ENCODE measurements at places on chromosomes 4 and X.

DNA sequence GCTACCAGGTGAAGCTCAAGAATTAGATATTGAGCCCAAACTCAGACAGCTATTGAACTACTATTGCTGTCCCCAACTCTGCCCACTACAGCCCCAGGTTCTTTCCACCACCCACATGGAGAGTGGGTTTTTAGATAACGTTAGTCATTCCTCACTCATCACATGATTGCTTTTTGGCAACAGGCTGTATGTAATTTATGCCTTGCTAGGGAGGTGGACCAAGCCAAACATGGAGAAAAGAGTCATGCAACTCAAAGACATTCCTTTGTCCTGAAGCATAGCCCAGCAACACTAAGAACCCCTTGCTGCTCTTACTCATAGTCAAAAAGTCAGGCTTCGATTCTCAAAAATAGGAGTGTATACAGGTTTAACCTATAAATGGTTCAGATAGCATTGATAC, 275.9 kb upstream of the VCX3A start:
- no peak for DNase-seq

- DNase-seq, result no peak
Measured at GRCh38 chr4:1402516-1403091, 3.6 kb downstream of the NKX1-1 start.

- DNase-seq, result peak; percentile 42
Measured at GRCh38 chrX:118346258-118347094, 570 bp downstream of the WDR44 start.

- DNase-seq, result no peak
Measured at GRCh38 chr4:118983831-118984230, 95.2 kb downstream of the SYNPO2 start.

Data from CD4-positive, alpha-beta T cell treated with Interleukin-2 at 100 ng/mL for 4 hours (primary cell).